ENCODE measurements at places on chromosomes 5 and 9.

GRCh38 chr5:158648631-158649030 lies 451.1 kb downstream of the EBF1 start:
- DNase-seq, result no peak

DNA sequence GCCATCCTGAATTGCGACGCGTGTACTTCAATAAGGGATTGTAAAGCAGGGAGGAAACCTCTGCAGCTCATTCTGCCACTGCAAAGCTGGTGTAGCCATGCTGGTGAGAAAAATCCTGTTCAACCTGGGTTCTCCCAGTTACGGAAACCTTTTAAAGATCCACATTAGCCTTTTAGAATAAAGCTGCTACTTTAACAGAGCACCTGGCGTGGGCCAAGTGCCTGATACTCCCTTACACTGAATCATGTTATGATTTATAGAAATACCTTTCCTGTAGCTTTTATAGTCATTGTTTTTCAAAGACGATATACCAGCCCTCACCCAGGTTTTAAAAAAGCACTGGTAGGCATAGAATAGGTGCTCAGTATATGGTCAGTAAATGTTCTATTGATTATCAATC lies 48.3 kb downstream of the SFXN1 start:
- no peak for DNase-seq

- DNase-seq, result no peak
These were observed 2.1 kb downstream of the GPR150 start for GRCh38 chr5:95621839-95622629.

GRCh38 chr9:135376511-135377265 lies 102.9 kb upstream of the PPP1R26 start:
- no peak for DNase-seq

- DNase-seq, result no peak
These were observed 13.8 kb downstream of the EXOSC2 start for GRCh38 chr9:130707225-130707976.

DNA sequence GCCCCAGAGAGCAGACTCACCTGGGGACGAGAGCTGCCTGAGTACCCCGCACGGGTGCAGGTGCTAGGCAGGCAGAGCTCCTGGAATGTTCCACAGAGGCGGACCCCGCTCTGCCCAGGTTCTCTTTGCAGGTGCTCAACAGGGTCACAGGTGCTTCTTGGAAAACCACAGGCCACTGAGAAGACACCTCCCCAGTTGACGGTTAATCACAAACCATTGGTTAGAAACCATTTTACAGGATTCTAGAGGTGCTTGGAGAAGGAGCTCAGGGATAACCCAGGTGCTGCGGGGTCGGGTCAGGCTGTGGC lies 17.3 kb upstream of the SLC6A19 start:
- no peak for DNase-seq

DNA sequence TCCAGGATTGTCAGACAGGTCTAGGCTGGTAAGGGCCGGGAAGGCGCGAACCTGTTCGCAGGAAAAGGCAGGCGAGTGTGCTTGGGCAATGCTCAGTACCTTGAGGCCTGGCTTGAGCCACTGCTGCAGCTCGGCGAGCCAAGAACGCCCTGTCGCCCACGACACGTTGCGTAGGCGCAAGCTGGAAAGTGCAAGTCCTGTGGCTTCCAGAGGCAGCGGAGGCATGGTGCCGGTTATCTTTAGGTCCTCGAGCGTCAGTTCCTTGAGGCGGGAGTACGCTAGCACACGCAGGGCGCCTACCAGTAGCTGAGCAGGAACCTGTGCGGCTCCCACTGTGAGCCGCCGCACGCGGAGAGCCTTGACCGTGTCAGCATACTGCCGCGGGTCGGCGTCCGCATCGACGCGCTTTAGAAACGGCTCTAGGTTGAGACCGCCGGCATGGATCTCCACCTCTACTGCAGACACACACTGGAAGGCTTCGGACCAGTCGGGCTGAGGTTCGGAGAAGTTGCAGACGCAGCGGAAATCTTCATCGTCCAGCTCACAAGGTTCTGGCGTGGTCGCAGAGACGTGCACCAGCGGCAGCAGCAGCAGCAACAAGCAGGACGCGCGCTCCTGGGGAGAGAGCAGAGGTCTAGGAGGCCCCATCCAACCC lies 482 bp downstream of the CD14 start:
- DNase-seq, result no peak

GRCh38 chr5:142245786-142246185 lies 79.0 kb downstream of the SPRY4 start:
- DNase-seq, result no peak

- no peak for DNase-seq
These were observed 82.6 kb downstream of the CETN3 start for GRCh38 chr5:90326995-90327394.

GRCh38 chr9:21945606-21946005 lies 48.6 kb downstream of the CDKN2A start:
- DNase-seq, result no peak

GRCh38 chr5:6480133-6481051 lies 31.7 kb downstream of the UBE2QL1 start:
- no peak for DNase-seq

DNA sequence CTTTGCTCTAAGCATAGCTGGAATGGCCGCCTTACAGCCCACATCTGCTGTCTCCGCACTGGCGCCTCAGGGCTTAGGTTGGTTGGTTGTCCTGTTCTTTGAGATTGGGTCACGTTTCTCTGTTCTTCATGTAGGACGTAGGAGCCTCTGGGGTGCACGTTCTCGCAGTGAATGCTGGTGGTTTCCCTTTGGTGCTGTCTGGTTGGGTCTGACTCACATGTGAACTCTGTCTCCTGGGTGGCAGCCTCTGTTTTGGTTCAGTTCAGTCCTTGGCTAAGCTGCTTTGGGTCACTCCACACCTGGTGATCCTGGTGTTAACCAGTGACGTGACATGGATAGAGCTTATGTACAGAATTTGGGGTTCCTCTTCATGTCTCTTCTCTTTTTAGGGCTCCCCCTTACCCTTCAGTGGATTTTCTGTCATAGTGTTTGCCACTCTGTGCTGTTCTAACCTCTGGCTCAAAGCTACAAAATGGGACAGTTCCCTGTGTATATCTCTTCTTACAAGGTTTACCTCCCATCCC lies 12.6 kb upstream of the LPCAT1 start:
- no peak for DNase-seq

DNA sequence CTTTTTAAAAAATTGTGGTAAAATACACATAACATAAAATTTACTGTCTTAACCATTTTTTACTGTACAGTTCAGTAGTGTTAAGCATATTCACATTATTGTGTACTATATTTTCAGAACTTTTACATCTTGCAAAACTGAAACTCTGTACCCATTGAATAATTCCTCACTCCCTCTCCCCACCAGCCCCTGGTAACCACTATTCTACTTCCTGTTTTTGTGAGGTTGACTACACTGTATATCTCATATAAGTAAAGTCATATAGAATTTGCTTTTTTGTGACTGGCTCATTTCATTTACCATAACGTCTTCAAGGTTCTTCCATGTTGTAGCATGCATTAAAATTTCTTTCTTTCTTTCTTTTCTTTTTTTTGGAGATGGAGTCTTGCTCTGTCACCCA lies 87.0 kb downstream of the LNPEP start:
- no peak for DNase-seq

DNA sequence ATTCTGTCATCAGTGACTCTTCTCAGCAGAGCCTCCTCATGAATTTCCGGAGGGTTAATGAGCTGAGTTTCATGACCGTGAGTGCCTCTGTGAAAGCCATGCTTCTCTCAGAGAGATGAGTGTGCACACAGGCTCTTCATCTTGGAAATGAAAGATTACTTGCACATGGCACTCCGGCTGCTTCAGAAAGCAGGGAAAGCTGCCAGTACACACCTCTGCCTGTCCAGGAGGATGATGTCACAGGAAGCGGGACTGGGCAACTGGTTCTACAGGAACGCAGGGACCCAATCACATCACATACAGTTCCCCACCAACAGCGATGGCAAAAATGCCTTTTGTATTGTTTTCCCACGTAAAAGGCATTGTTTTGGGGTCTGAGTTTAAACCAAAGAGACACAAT lies 286.0 kb upstream of the DAP start:
- DNase-seq, result no peak

GRCh38 chr5:127744241-127744640 lies 41.0 kb downstream of the CCDC192 start:
- DNase-seq, result no peak

- no peak for DNase-seq
These were observed 215.7 kb downstream of the SEMA6A start for GRCh38 chr5:116358911-116359418.

GRCh38 chr9:136890661-136891060 lies 4.3 kb downstream of the TRAF2 start:
- DNase-seq, result no peak

DNA sequence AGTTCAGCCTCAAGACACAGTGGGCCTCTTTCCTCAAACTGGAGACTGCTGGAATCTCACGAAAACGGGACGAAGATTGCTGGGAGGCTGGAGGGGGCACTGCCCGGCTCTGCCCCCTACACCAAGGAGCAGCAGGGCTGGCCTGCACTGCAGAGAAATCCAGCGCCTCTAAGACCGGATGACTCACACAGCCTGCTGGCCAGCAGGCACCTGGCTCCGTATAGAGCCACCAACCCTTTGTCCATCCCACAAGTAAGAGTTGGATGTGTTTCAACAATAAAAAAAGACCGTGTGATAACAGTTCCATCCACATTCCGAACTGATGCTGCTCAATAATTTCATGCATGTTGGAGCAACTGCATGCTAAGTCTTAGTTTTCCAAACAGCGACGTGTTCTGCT lies 11.5 kb downstream of the CCDC127 start:
- DNase-seq, result no peak

GRCh38 chr9:71209890-71210289 lies 88.5 kb upstream of the TRPM3 start:
- no peak for DNase-seq

- no peak for DNase-seq
These were observed 123.8 kb upstream of the LPCAT1 start for GRCh38 chr5:1647580-1647979.

DNA sequence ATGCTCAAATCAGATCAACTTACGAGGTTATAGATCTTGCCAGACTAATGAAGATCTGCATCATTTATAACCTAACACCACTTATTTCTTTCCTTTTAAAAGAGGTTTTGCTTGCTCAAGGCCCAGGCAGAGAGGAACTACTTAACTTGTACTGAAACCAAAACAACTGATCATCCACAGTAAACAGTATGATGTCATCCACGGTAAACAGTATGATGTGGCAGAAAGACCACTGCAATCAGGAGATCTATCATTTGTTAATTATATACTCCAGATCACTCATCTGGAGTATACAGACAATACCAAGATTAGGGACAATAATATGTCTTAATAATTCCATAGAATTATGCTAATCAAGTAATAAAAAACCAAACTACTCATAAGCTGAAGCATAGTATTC lies 116.8 kb downstream of the ADAMTS6 start:
- no peak for DNase-seq

DNA sequence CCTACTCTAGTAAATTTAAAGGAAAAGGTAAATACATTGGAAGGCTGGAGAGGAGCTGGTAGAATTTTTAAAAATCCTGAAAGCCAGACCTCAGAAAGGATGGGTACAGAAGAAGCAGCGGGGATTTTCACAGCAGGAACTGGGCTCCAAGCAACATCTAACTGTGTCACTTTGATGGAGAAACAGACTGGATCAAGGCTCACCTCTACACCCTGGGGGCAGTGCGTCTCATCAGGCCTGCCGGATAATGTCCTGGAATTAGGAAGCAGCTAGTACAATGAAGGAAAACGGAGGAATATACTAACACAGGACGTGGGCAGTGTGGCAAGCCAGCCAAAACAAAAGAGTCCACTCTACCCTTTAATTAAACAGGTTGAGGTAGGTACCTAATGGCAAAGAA lies 463.6 kb downstream of the TAF11L14 start:
- no peak for DNase-seq

- DNase-seq, result no peak
These were observed 161.9 kb downstream of the MACROH2A1 start for GRCh38 chr5:135236908-135237747.

DNA sequence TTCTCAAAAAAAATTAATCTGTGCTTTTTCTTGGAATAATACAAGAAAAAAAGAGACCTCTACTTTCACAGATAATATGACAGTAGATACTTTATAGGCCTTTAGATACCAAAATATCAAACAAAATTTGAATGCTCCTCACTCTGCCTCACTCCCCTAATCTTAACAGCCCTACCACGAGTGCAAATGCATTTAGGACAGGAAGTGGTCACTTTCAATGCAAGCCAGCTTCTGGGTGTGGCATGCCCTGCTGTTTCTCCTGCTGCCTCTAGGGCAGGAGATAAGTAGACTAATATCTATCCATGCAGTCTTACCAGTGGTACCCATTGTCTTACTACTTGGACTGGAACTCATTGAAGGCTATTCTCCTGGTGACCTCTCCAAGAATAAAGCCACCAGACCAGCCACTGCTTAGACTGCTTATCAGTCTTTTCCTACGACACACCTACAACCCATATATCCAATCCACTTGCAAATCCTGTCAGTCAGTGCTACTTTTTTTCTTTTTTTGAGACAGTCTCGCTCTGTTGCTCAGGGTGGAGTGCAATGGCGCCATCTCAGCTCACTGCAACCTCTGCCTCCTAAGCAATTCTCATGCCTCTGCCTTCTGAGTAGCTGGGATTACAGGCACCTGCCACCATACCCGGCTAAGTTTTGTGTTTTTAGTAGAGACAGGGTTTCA lies 23.0 kb downstream of the FRRS1L start:
- no peak for DNase-seq

GRCh38 chr5:154397652-154398406 lies 48.0 kb upstream of the SAP30L start:
- DNase-seq, result no peak

- DNase-seq, result no peak
These were observed 7.1 kb downstream of the LRRC70 start for GRCh38 chr5:62585751-62586150.
